Stimulated activated CD8-positive, alpha-beta memory T cell treated with anti-CD3 and anti-CD28 coated beads, Interleukin-7, amount 100 ng/mL, for 4 hours (primary cell): ENCODE measurements at places on chromosomes 12 and 14.

GRCh38 chr14:103735439-103735814 lies 19.8 kb downstream of the ZFYVE21 start:
- DNase-seq, result no peak

DNA sequence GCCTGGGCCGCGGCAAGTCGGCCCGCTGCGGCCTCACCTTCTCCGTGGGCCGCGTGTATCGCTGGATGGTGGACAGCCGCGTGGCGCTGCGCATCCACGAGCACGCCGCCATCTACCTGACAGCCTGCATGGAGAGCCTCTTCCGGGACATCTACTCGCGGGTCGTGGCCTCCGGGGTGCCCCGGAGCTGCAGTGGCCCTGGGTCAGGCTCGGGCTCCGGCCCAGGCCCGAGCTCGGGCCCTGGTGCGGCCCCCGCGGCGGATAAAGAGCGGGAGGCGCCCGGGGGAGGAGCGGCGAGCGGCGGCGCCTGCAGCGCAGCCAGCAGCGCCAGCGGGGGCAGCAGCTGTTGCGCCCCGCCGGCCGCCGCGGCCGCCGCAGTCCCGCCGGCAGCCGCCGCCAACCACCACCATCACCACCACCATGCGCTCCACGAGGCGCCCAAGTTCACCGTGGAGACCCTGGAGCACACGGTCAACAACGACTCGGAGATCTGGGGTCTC lies 226.2 kb upstream of the CRY1 start:
- no peak for DNase-seq

DNA sequence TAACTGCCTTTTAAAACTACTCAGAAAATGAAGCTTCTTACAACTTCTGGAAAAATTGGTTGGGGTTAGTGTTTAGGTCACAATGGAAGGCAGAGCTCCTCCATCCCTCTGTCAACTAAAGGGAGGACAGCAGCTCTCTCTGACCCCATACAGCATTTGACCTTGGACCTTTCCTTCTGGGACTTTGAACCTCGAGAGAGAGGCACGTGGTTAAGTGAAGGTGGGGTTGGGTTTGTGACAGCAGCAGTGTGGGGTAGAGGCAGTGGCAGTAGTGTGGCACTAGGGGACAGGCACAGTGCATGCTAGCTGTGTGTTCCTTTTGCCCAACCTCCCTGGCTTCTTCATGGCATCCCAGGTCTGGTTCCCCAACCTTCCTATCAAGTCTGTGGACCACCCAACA lies 9.4 kb upstream of the C12orf75 start:
- DNase-seq, result no peak

DNA sequence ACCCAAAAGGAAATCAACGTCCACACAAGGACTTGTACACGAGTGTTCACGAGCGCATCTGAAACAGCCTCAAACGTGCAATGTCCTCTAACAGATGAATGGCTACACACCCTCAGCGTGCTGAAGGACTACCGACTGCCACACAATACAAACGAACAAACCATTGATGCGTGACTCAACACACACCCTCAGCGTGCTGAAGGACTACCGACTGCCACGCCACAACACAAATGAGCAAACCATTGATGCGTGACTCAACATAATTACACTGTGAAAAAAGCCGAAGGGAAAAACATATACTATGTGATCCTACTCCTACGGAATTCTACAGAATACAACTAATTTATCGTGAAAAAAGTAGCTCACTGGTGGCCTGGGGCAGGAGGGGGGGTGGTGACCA lies 25.1 kb upstream of the BTBD6 start:
- DNase-seq, result no peak
